ENCODE measurements at places on chromosomes 1 and 21. TPM values are rescaled to one million over a fixed set of nuclear protein-coding genes. Genes with fewer than 3 reads are reported as not detected.

The ILDR2 gene
- total RNA-seq = 0.43 TPM

The FCRL2 gene
- total RNA-seq = not detected

The OR2M3 gene
- total RNA-seq = not detected

The TSNAX gene
- 51.8 TPM for total RNA-seq

The S100A7 gene
- total RNA-seq = not detected

The FAM131C gene
- not detected for total RNA-seq

Data from fibroblast of villous mesenchyme (primary cell).